ENCODE measurements at places on chromosomes 6 and 20. TPM values are rescaled to one million over a fixed set of nuclear protein-coding genes. Genes with fewer than 3 reads are reported as not detected.

The MRAP2 gene
- 5.1 TPM for total RNA-seq

- H3K4me3 ChIP-seq, result no peak overlapping the region
- no peaks in the 10 kb centered on the region for H3K27me3 ChIP-seq
- peaks cover 3% of the 10 kb centered on the region for H3K4me1 ChIP-seq
- peak; percentile 29 for DNase-seq
- peaks cover 5% of the 10 kb centered on the region for H3K36me3 ChIP-seq
Measured at GRCh38 chr20:47659904-47660601, 125.2 kb downstream of the SULF2 start.

The COL9A3 gene
- total RNA-seq, result not detected

GRCh38 chr6:4928426-4928825 lies 75.4 kb downstream of the RPP40 start:
- H3K27ac ChIP-seq, result no peak overlapping the region
- H3K36me3 ChIP-seq, result no peaks in the 10 kb centered on the region
- no peak overlapping the region for H3K4me3 ChIP-seq
- H3K4me1 ChIP-seq, result peaks cover 8% of the 10 kb centered on the region
- H3K27me3 ChIP-seq, result no peaks in the 10 kb centered on the region

The RAB23 gene
- 74.0 TPM for total RNA-seq

GRCh38 chr20:52787216-52787615 lies 184.9 kb upstream of the TSHZ2 start:
- H3K27me3 ChIP-seq, result no peaks in the 10 kb centered on the region
- DNase-seq, result no peak
- H3K36me3 ChIP-seq, result no peaks in the 10 kb centered on the region
- no peak overlapping the region for H3K4me3 ChIP-seq
- no peak overlapping the region for H3K27ac ChIP-seq
- H3K4me1 ChIP-seq, result no peaks in the 10 kb centered on the region

DNA sequence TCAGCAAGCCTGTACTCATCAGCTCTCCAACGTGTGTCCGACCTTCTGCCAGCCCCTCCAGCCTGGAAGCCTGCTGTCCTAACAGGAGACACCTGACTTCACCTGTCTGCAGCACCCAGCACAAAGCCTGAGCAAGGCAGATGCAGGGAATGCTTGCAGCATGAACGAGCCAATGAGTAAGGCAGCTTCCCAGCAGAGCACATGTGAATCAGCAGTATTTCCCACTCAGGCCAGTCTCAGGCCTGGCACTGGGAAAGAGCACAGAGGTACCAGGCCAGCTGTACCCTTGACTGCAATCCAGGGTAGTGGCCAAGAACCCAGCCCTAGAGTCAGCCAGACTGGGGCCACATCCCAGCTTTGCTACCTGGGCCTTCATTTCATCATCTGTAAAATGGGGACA lies 120.8 kb downstream of the MAFB start:
- H3K27ac ChIP-seq, result no peak overlapping the region
- H3K4me3 ChIP-seq, result no peak overlapping the region
- no peak for DNase-seq
- H3K36me3 ChIP-seq, result no peaks in the 10 kb centered on the region
- H3K4me1 ChIP-seq, result peaks cover 8% of the 10 kb centered on the region

- no peaks in the 10 kb centered on the region for H3K27me3 ChIP-seq
- H3K27ac ChIP-seq, result peak overlapping the region; percentile 3
Measured at GRCh38 chr20:25669826-25670422, 26.7 kb downstream of the ZNF337 start.

- no peak overlapping the region for H3K27ac ChIP-seq
- peaks cover 4% of the 10 kb centered on the region for H3K4me1 ChIP-seq
- H3K4me3 ChIP-seq, result no peak overlapping the region
- DNase-seq, result no peak
- peaks cover 22% of the 10 kb centered on the region for H3K36me3 ChIP-seq
Measured at GRCh38 chr20:58661598-58662473, 10.8 kb downstream of the STX16 start.

DNA sequence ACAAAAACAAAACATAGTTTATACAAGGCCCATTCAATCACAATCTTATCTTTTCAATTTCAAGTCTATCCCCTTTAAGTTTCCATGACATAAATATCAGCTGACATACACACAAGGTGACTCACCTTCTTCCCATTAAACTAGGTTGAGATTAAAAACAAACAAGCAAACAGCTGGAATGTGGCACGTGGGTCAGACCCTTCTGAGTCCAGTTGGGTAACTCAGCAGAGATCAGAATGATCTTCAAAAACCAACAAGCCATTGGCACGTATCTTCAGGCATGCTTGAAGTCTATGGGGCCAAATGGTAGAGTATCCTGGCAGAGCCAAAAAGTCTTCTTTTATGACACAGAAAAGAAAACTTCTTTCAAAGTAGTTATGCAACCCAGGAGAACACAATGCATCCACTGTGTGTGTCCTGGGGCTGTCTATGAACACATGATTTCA lies 603.5 kb upstream of the CITED2 start:
- DNase-seq, result no peak
- H3K27me3 ChIP-seq, result no peaks in the 10 kb centered on the region
- H3K4me1 ChIP-seq, result peaks cover 51% of the 10 kb centered on the region
- peak overlapping the region; percentile 85 for H3K27ac ChIP-seq

DNA sequence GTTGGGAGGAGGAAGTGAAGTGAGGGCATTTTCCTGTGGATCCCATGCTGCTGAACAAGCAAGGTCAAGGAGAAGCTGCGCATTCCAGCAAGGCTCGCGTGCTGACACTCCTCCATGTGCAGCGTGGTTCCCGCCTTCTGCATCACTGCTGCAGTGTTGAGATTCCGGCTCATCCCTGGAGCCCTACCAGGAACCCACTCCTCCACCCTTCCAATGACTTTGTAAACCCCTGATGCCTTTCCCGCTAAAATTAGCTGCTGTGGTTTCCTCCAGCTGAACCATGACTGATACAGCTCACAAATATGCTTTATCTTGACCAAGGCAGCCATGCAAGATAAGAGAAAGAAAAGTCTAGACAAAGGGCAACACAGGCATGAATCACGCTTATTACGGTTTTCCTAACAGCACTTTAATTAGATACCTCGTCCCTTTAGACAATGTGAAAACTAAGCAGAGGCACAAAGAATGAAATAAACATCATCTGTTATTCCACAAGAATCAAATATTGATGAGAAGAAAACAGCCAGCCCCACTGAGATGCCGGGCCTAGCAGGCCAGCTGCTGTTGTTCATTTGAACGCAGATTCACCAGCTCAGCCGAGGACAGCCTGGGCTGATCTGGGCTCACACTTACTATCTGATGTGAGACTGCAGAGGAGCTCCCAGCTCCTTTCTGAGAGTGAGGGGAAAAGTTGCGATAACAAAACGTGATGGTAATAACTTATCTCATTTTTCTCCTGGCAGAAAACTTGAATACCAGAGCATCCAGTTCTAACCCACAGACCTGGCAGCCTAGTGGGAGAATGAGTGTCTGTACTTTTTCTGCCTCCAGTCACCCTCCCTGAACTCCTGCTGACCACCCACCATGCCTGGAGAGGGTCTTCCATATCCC lies 14.2 kb upstream of the BNIP5 start:
- H3K27ac ChIP-seq, result peak overlapping the region; percentile 95
- H3K4me1 ChIP-seq, result peaks cover 30% of the 10 kb centered on the region
- peak; percentile 87 for DNase-seq

GRCh38 chr6:57305107-57305506 lies 12.3 kb upstream of the PRIM2 start:
- H3K27ac ChIP-seq, result peak overlapping the region; percentile 74
- H3K36me3 ChIP-seq, result no peaks in the 10 kb centered on the region
- no peak overlapping the region for H3K4me3 ChIP-seq
- no peak for DNase-seq
- no peaks in the 10 kb centered on the region for H3K27me3 ChIP-seq

DNA sequence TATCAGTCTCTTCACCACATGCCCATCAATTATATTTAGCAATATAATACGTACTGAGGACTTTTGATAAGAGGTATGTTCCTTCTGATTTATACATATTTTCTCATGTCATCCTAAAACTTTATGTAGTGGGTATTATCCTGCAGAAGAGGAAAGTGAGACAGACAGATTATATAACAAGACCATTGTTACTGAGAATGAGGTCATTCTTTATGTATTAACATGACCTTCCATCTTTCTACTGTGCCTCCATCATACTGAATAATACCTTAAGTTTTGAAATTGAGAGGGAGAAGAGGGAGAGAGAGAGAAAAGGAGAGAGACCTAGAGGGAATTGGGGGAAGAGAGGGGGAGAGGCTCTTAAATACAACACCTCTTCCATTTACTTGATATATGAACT lies 90.9 kb upstream of the CARMIL1 start:
- peaks cover 12% of the 10 kb centered on the region for H3K4me1 ChIP-seq
- no peaks in the 10 kb centered on the region for H3K27me3 ChIP-seq
- DNase-seq, result no peak
- no peak overlapping the region for H3K27ac ChIP-seq
- no peaks in the 10 kb centered on the region for H3K36me3 ChIP-seq

DNA sequence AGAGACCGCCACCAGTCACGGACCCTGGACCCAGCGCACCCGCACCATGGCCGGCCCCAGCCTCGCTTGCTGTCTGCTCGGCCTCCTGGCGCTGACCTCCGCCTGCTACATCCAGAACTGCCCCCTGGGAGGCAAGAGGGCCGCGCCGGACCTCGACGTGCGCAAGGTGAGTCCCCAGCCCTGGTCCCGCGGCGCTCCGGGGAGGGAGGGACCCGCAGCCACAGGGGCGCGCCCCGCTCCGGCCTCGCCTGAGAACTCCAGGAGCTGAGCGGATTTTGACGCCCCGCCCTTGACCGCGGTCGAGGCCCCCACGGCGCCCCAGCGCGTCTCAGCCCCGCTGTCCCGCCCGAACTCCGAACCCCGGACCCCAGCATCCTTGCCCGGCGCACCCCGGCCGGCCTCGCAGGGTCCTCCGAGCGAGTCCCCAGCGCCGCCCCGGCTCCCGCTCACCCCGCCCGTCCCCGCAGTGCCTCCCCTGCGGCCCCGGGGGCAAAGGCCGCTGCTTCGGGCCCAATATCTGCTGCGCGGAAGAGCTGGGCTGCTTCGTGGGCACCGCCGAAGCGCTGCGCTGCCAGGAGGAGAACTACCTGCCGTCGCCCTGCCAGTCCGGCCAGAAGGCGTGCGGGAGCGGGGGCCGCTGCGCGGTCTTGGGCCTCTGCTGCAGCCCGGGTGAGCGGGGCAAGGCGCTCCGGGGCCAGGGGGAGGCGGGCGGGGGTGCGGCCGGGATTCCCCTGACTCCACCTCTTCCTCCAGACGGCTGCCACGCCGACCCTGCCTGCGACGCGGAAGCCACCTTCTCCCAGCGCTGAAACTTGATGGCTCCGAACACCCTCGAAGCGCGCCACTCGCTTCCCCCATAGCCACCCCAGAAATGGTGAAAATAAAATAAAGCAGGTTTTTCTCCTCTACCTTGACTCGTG lies at the start of gene OXT:
Gene OXT (plus strand): TSS at position 11 of the 920 bp plus-strand sequence. CDS start 36 bp downstream, at position 47.
- peaks cover 5% of the 10 kb centered on the region for H3K4me1 ChIP-seq
- no peak within 1 kb of the TSS for H3K27ac ChIP-seq
- H3K4me3 ChIP-seq, result peak within 1 kb of the TSS; percentile 54
- H3K36me3 ChIP-seq, result no peaks in the 10 kb centered on the region
- DNase-seq, result no peak
- H3K27me3 ChIP-seq, result peaks cover 20% of the 10 kb centered on the region

DNA sequence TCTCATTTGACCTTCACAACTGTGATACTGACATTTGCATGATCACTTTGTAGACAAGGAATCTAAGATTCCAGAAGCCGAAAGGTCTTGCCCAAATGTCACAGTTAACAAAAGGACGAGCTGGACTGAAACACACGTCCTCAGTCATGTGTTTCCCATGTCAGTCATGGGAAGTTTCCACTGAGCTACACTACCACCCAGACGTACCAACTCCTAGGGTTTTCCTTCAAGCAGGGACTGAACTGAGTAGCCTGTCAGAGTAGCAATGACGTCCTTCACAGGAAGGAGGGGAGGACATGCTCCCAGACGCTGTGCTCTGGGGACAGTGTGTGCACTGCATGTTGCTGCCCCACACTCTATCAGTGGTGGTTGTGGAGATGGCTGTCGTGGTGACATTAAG lies 215.8 kb upstream of the SMLR1 start:
- no peak overlapping the region for H3K27ac ChIP-seq
- H3K27me3 ChIP-seq, result no peaks in the 10 kb centered on the region
- DNase-seq, result no peak
- H3K4me1 ChIP-seq, result no peaks in the 10 kb centered on the region

DNA sequence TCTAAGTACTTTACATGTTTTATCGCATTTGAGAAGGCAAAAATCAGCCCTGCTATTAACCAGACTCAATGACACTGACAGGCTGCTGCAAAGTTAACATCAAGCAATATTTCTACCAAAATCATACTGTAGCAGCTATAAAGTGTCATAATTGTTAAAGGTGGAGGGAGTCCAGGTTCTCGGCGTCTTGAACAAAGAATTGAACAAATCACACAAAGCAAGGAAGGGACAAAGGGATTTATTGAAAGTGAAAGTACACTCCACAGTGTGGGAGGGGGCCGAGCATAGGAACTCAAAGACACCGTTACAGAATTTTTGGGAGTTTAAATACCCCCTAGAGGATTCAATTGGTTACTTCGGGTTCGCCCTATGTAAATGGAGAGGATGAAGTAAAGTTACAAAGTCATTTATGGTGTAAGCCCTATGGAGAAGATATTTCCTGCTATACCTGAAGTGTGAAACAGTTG lies 12.9 kb upstream of the ZNF391 start:
- peak overlapping the region; percentile 78 for H3K4me3 ChIP-seq
- peaks cover 7% of the 10 kb centered on the region for H3K4me1 ChIP-seq
- H3K27ac ChIP-seq, result no peak overlapping the region
- no peak for DNase-seq
- H3K36me3 ChIP-seq, result no peaks in the 10 kb centered on the region

GRCh38 chr6:79377047-79377446 lies 142.6 kb upstream of the HMGN3 start:
- no peak overlapping the region for H3K4me3 ChIP-seq
- no peaks in the 10 kb centered on the region for H3K27me3 ChIP-seq
- H3K27ac ChIP-seq, result no peak overlapping the region
- DNase-seq, result peak; percentile 21
- H3K4me1 ChIP-seq, result peaks cover 4% of the 10 kb centered on the region

GRCh38 chr6:44432726-44433125 lies 45.2 kb downstream of the CDC5L start:
- peaks cover 8% of the 10 kb centered on the region for H3K36me3 ChIP-seq
- no peaks in the 10 kb centered on the region for H3K27me3 ChIP-seq
- peaks cover 9% of the 10 kb centered on the region for H3K4me1 ChIP-seq
- H3K4me3 ChIP-seq, result no peak overlapping the region
- no peak overlapping the region for H3K27ac ChIP-seq

DNA sequence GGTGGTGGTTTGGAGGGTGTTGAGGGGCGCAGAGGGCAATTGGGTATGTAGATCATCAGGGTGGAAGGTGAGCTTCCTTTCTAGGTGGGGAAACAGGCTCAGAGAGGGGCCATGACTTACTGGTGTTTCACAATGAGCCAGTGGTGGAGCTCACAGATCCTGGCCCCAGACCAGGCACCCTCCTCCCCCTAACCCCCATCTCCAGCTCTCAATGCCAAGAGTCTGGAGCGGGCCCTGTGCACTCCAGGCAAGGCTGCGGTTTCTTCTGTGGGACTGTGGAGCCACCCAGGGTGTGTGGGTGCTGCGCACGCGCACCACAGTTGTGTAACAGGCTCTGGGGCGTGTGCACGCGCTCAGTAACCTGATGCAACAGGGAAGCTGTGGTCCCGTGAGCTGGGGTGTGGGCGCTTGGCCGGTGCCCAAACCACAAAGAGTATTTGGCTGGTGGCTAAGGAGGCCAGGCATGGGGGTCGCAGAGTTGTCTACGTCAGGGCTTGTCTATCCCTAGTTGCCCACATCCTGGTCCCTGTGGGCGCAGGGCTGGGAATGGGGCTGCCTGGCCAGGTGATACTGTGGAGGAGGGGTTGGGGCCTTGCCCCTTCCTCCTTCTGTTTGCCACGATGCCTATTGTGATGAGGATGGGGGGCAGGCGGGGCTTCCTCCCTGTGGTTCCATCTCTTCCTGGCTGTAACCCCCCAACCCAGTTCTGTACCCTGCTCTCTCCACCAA lies 37.5 kb upstream of the MRPS18A start:
- DNase-seq, result peak; percentile 95
- H3K27me3 ChIP-seq, result no peaks in the 10 kb centered on the region
